ENCODE measurements at places on chromosomes 4 and X.

DNA sequence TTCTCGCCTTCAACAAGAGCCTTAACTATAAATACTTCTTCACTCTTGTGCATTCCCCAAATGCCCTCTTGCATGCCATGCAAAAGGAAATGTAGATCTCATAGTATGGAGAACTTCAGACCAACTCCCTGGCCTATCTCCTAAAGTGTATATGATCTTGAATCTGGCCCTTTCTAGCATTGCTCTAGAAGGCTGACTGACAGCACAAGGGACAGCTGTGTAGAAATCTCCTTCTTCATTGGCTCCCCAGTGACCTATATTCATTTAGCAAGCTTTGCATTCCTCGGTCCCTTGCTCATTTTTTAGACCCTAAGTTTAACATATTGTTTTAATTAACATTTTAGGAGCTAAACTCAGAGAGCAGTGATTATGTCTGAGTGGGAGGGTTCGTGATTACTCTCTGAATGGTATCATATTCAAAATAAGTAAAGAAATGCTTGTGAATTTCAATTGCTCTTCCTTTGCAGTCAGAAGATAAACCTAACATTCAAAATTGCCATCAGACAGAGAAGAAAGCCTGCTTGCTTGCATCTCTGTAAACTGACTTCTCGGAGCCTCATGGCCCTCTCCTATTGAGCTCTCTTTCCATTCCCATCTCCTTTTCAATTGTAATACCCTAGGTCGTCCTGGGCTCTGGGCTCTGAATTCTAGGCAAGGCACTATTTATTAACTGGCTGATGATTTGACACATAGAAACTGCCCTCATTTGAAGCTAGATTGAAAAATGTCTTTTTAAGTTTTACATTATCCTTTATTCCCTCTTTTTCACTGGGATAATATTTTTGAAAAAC is 120.3 kb upstream of the PRKG2 start:
- DNase-seq, result no peak

DNA sequence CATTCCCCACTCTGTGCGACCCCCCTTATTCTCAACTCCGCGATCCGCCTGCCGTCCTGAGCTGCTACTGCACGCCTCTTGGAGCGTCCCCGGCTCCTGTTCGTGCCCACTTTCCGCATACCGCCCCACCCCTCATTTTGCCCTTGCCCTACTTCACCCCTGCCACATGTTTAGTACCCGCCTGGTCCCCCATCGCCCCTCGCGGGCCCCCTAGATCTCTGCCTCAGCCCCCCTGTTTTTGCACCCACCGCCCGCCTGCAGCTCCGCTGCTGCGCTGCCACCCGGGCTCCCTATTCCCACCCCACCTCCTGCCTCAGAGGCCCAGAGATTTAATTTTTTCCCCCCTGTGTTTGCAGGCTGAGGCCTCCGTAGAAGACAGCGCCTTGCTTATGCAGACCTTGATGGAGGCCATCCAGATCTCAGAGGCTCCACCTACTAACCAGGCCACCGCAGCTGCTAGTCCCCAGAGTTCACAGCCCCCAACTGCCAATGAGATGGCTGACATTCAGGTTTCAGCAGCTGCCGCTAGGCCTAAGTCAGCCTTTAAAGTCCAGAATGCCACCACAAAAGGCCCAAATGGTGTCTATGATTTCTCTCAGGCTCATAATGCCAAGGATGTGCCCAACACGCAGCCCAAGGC is 1.4 kb downstream of the MAGED1 start:
- no peak for DNase-seq

GRCh38 chr4:16195209-16195608 is 31.1 kb downstream of the TAPT1 start:
- DNase-seq, result no peak

- no peak for DNase-seq
Observed at GRCh38 chr4:164304861-164305260, 449.1 kb upstream of the SMIM31 start.

GRCh38 chr4:124890522-124890921 is 178.0 kb upstream of the ANKRD50 start:
- no peak for DNase-seq

DNA sequence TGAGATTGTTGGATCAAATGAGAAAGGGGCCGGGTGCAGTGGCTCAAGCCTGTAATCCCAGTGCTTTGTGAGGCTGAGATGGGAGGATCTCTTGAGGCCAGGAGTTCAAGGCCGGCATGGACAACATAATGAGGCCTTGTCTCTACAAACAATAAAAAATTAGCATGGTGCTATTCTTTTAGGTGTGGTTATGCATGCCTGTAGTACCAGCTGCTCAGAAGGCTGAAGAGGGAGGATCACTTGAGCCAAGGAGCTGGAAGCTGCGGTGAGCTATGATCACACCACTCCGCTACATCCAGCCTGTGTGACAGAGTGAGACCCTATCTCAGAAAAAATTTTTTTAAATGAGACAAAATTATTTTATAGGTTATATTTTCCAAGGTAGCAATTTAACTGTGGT is 49.7 kb upstream of the TMEM150C start:
- DNase-seq, result no peak

GRCh38 chr4:134463771-134464170 is 262.2 kb upstream of the PABPC4L start:
- no peak for DNase-seq

DNA sequence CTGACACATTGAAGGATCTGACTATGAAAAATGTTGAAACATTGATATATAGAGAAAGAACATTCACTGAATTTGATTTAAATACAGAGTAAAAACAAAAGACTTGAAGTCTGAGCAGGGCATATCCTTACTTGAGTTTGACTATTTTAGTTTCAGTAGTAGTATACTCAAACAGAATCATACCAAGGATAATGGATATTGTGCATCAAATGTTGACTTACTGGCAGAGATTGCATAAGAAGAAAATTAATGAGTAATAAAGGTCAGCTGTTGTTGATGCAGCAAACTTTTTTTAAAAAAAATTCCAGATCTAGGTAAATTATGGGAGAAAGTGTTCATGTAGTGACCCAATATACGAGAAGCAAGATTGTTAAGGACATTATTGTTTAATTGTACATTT is 94.5 kb upstream of the APOOL start:
- no peak for DNase-seq

GRCh38 chrX:124435616-124436015 is 89.3 kb downstream of the SH2D1A start:
- no peak for DNase-seq

- DNase-seq, result no peak
Observed at GRCh38 chrX:146054311-146054710, 236.7 kb downstream of the SLITRK2 start.

DNA sequence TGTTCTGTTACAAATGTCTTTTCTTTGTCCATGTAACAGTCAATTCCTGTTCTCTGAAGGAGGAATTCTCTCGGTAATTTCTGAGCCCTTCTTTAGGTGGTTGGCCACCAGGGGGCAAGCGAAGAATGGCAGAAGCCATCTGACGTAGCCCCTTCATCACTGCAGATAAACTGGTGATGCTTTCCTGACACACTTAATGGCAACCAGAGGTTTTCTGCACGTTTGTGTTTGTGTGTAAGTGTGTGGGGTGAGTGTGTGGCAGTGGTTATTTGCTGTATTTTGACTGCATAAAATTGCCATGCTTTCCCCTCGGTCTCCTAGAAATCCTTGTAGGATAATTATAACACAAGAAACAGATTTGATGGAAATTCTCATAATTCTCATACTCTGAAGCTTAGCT is 64.8 kb upstream of the STOX2 start:
- no peak for DNase-seq

DNA sequence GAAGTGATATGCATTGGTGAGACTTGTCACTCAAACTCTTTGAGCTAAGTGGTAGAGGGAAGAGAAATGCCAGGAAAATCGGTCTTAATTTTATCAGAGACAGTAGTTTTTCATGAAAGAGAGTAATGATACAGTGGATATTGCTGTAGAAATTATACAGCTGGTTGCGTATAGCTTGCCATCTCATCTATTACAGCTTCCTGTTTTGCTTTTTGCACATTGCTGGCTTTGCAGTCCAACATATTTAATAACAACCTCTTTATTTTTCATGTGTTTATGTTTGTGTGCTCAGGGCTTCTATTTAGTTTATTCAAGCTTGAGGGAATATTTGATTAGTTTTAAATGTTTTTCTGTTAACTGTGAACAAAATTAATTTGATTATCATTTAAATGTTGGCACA is 11.5 kb downstream of the SMAD1 start:
- no peak for DNase-seq

DNA sequence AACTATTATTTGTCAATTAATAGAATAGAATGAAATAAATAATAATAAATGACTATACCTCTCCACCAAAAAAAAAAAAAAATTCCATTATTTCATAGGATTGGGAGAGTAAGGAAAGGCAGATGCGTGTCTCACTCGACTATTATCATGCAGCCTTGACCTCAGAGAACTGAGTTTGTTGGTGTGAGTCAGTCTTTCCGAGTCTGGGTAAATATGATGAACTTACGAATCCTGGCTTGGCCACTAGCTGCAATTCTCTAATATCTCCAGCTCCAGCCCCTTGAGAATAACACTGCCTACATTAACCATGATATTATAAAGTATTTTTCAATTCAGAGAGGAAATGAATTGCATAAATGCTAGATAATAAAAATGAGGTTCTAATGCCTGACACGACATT is 46.6 kb upstream of the DHX15 start:
- DNase-seq, result no peak

DNA sequence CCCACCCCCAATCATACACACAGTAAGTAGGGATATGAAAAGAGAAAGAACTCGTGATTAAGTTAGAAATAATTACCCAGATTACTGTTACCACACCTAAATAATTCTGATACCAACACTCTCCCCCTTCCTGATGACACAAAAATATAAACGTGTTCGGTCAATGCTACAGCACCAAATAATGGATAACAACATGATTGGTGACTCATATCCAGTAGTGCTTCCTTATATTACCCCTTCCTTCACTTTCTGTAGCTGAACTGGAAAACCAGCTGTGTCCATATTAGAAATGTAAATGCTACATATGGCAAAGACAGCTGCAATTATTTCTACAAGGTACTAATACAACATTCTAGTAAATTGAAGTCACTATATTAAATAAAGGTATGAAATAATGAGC is 20.8 kb downstream of the EIF4E start:
- no peak for DNase-seq

DNA sequence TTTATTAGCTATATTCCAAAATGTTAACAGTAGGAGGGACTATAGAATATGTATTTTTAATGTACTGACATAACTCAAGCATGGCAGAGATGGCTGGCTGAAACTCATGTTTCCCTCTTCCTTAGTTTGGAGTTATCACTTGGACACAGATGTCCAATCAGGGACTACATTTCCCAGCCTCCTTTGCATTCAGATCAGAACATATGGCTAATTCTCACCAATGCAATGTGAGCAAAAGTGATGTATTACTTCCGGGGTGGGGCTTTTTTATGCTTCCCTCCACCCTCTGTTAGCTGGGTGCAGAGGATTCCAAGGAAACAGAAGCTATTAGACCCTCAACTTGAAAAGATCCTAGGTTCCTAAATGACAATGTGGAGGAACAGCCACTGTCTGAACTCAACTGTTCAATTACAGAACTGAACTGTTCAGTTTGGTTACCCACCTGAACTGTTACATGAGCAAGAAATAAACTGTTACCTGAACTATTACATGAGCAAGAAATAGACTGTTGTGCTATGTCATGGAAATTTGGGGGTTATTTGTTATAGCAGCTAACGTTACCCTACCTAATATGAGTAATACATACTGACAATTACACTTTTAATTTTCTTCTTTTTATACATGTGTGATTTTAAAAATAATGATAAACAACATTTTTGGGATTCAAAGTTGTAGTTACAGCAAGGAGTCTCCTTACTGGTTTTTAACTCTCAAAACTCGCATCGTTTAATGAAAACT is 29.6 kb upstream of the ERVMER34-1 start:
- DNase-seq, result no peak

- DNase-seq, result no peak
Observed at GRCh38 chrX:133796282-133796681, 189.1 kb downstream of the GPC3 start.

DNA sequence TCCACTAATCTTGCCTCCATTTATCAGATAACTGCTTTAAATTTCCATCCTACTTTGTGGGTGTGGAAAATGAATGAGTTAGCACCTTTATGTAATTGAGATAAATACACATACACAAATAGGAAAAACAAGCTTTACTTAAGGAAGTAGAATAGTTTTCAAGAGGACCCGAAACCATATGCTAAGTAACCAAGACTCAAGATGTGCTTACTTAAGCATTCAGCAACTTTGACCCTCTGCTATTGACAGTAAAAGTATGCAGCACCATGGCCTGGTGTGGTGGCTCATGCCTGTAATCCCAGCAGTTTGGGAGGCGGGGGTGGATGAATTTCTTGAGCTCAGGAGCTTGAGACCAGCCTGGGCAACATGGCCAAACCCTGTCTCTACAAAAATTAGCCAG is 29.9 kb downstream of the RNF175 start:
- no peak for DNase-seq

DNA sequence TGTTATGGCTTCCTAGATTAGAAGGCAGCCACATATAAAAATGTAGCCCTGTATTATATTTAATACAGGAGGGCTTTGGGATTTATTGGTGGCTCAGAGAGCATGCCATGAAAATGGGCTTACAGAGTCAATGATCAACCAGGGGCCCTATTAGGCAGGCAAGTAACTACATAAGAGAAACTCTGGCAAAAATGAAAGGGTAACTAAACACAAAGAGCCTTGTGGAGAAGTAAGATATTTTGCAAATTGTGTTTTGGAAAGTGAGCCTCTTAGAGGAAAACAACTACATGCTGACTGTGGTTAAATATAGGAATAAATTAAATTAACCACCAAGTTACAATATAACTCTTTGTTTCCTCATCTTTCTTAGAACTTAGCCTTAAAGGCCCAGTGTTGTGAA is 5.5 kb downstream of the SAT1 start:
- DNase-seq, result no peak

DNA sequence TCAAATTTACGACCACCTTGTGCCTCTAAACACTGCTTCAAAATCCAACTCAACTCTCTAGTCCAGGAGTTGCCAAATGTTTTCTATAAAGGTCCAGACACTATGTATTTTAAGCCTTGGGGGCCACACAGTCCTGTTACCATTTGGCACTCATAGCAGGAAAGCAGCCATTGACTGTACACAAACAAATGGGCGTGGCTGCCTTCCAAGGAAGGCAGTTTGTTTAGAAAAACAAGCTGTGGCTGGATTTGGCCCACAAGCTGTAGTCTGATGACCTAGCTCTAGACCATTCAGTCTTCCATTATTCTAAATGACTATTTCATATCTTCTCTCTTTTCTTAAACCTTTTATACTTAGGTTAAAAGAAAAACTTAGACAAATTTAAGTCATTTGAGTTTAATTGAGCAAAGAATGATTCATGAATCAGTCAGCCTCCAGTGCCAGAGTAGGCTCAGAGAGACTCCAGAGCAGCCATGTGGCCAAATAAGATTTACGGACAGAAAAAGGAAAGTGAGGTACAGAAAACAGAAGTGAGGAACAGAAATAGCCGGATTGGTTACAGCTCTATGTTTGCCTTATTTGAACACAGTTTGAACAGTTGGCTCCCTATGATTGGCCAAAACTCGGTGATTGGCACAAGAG is 825.8 kb upstream of the LCORL start:
- DNase-seq, result no peak

DNA sequence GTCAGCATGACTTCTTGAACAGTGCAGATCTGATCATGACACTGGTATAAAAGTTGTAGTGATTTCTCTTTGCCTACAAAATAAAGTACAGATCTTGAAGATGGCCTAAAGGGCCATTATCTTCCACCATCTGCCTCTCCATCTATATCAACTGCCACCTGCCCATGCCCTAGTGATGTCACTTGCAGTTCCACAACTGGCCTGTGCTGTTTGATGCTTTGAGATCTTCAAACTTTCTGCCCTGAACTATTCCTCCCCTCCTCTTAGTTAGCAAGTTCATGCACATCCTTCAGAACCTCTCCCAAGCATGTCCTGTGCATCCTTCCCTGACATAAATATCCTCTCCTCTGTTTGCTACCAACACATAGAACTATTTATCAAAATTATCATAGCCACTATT is 217.0 kb downstream of the SOWAHB start:
- no peak for DNase-seq
